Large intestine (tissue), 12 donors: ENCODE measurements at places on chromosomes 3 and 15. TPM values are rescaled to one million over a fixed set of nuclear protein-coding genes. Genes with fewer than 3 reads are reported as not detected.
A peak's percentile ranks its signal among the peaks of the same experiment; 100 is the strongest.

- H3K4me3 ChIP-seq: no peak overlapping the region
- no peaks in the 10 kb centered on the region for H3K36me3 ChIP-seq
- no peaks in the 10 kb centered on the region for H3K4me1 ChIP-seq
- DNase-seq: no peak
- H3K27me3 ChIP-seq: no peaks in the 10 kb centered on the region
Observed at GRCh38 chr3:159126261-159127020, 324.6 kb downstream of the MFSD1 start.

- no peak overlapping the region for H3K4me3 ChIP-seq
- no peaks in the 10 kb centered on the region for H3K36me3 ChIP-seq
- no peak for DNase-seq
- no peaks in the 10 kb centered on the region for H3K27me3 ChIP-seq
- H3K4me1 ChIP-seq: no peaks in the 10 kb centered on the region
- no peak overlapping the region for H3K27ac ChIP-seq
Observed at GRCh38 chr3:75001330-75001729, 386.9 kb upstream of the CNTN3 start.

DNA sequence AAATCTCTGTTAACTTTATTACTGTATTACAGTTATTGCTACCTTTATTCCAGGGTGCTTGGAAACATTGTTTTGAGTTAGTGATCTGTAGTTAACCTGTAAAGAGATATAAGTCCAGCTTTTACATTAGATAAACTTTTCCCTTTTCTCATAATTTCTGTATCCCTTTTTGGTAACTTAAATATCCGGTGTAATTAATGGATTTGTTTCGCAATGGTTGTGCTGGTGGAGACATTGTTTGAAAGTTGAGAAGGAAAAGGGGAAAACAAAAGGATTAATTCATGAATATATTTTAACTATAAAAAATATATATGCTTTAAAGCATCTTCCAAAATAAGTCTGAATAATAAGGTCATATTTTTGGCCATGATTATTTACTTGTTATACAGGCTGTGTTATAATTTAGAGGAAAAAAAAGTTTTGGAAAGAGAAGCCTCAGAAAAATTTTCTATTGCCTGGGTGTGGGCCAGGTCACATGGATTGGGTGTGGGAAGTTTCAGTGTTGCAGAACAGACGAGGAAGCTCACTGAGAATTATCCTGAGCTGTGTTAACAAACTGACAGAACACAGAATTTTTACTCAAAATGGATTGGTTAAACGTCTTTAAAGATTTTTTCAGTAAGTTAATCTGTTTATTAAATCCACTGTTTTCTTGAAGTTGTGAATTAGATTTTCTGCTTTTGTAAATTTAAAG is 27.7 kb upstream of the IL20RB start:
- peak overlapping the region; percentile 83 for H3K27ac ChIP-seq
- H3K36me3 ChIP-seq: peaks cover 9% of the 10 kb centered on the region
- H3K27me3 ChIP-seq: no peaks in the 10 kb centered on the region
- peak overlapping the region; percentile 15 for H3K4me3 ChIP-seq
- peaks cover 3% of the 10 kb centered on the region for H3K4me1 ChIP-seq

DNA sequence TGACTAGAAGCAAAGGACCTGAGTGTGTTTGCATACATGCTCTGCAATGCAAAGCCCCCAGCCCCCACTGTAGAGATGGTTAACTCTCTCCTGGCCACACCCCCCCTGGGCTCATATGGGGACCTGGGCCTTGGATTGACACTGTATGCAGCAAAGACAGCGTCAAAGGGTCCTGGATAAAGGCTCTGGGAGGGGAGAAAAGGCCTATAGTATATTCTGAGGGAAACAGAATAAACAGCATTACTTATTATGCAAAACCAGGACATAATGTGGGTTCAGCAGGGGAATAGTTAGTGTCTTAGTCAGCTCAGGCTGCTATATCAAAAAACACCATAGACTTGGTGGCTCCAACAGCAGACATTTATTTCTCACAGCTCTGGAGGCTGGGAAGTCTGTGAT is 158.7 kb downstream of the APBA2 start:
- no peak for DNase-seq
- H3K27me3 ChIP-seq: no peaks in the 10 kb centered on the region
- H3K36me3 ChIP-seq: no peaks in the 10 kb centered on the region
- H3K4me1 ChIP-seq: no peaks in the 10 kb centered on the region

DNA sequence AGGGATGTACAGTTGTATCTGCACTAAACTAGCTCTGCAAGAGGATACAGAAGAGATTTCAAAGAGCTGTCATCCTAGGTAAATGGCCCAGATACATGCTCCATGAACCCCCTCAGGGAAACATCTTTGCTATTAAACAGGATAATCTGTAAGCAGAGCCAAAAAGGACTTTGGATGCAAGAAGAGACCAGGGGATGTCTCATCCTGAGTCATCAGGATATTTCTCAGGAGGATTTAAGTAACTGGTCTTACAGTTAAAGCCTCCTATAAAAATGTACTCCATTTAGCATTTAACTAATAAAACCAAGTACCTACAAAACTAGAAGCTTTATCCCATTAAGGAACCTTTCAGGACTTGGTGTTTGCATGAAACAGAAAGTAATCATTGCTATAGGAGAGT is 48.2 kb upstream of the PHLDB2 start:
- peaks cover 4% of the 10 kb centered on the region for H3K4me1 ChIP-seq
- DNase-seq: no peak
- H3K4me3 ChIP-seq: no peak overlapping the region
- H3K36me3 ChIP-seq: no peaks in the 10 kb centered on the region

DNA sequence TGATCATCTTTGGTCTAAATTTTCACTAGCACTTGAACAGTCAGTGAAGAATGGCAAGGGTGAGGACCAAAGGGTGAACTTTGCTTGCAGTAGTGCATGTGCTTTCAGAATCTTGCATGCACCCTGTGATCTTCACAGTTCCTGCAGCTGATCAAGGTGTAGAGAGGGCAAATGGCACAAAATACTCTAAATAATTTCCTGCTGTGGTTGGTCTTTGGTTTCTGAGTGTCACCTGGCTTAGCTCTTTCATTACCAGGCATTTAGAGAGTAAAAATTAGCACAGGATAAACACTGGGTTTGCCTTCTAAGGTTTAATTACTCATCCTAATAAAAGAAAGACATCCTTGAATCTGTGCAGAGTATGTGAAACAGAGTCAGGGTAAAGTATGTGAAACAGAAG is 11.4 kb downstream of the TIPARP start:
- DNase-seq: peak; percentile 62
- no peaks in the 10 kb centered on the region for H3K27me3 ChIP-seq
- H3K27ac ChIP-seq: peak overlapping the region; percentile 22
- no peak overlapping the region for H3K4me3 ChIP-seq
- peaks cover 8% of the 10 kb centered on the region for H3K4me1 ChIP-seq
- H3K36me3 ChIP-seq: no peaks in the 10 kb centered on the region

DNA sequence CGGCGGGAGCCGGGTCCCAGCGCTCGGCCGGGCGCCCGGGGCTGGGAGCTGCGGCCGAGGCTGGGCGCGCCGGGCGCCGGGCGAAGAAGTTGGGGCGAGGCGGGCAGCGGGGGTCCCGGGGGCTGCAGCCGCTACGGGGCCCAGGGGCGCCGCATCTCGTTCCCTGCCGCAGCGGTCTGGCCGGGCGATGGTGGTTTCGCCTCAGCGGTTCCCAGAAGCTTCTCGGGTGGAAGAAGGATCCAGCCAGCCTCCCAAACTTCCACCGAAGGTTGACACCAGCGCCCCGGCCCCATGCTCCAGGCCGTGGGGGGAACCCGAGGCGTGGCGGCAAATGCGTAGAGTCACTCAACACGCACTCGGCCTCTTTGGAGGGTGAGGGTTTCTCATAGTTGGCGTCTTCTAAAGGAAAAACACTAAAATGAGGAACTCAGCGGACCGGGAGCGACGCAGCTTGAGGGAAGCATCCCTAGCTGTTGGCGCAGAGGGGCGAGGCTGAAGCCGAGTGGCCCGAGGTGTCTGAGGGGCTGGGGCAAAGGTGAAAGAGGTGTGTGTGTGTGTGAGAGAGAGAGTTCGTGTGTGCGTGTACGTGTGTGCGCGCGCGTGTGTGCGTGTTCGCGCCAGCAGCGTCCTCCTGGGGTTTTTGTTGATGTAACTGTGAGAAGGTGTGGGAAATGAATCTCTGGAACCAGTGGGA is 940 bp downstream of the BOC start:
- peak; percentile 32 for DNase-seq
- H3K27me3 ChIP-seq: peaks cover 58% of the 10 kb centered on the region
- H3K27ac ChIP-seq: peak overlapping the region; percentile 64
- H3K4me3 ChIP-seq: peak overlapping the region; percentile 62
- H3K4me1 ChIP-seq: no peaks in the 10 kb centered on the region
- H3K36me3 ChIP-seq: peaks cover 6% of the 10 kb centered on the region

- peak overlapping the region; percentile 48 for H3K4me3 ChIP-seq
- no peak for DNase-seq
- no peaks in the 10 kb centered on the region for H3K36me3 ChIP-seq
- no peaks in the 10 kb centered on the region for H3K27me3 ChIP-seq
Observed at GRCh38 chr3:141797819-141798447, 34.7 kb downstream of the GRK7 start.

- H3K27ac ChIP-seq: no peak overlapping the region
- no peaks in the 10 kb centered on the region for H3K27me3 ChIP-seq
- H3K4me3 ChIP-seq: no peak overlapping the region
- no peak for DNase-seq
Observed at GRCh38 chr3:188194332-188194731, 40.4 kb downstream of the LPP start.

DNA sequence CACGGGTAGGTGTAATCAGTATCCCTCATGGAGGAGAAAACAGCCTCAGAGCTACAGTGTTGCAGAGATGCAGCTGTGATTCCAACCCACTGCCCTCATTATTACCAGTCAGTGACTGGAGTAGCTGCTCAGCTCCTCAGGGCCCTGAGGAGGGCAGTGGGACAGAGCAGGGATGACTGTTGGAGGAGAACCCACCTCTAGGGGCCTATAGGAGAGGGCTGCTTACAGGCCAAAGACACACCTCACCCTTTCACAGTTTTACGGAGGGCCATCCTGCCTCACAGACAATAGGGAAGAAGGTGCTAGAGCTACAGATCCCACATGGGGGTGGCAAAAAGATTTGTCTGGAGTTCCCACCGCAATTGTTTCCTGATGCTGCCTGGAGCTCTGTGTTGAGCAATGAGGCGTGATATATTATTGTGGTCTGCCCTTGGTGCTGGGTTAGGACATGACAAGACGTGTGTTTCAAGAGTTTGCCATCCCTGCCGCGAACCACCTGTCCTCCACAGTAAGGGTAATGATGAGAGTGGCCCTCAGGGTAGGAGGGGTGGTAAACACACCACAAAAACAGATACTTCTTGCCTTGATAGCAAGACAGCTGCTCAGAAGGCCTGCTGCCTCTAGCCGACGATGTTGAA is 140.5 kb upstream of the TPM1 start:
- no peaks in the 10 kb centered on the region for H3K36me3 ChIP-seq
- no peak overlapping the region for H3K4me3 ChIP-seq
- no peak for DNase-seq
- no peaks in the 10 kb centered on the region for H3K27me3 ChIP-seq
- H3K27ac ChIP-seq: no peak overlapping the region
- H3K4me1 ChIP-seq: peaks cover 5% of the 10 kb centered on the region

- no peaks in the 10 kb centered on the region for H3K27me3 ChIP-seq
- no peak for DNase-seq
- no peaks in the 10 kb centered on the region for H3K36me3 ChIP-seq
- H3K4me1 ChIP-seq: peaks cover 6% of the 10 kb centered on the region
- no peak overlapping the region for H3K4me3 ChIP-seq
Observed at GRCh38 chr3:57155310-57155643, 9.9 kb downstream of the IL17RD start.

DNA sequence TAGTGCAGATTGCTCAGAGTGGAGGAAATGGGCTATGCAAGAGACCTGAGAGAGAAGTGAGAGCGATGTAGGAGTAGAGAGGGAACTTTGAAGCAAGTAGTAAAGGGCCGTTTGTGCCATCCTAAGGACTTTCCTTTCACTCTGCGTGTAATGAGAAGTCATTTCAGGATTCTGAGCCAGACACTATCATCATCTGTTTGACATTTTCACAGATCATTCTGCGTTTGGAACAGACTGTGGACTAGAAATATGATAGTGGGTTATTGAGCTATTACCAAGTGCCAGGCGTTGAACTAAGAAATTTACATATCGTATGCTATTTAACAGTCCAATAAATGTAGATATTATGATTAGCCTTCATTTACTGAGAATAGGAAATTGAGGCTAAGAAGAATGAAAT is 150.0 kb upstream of the ROBO2 start:
- H3K27ac ChIP-seq: no peak overlapping the region
- no peaks in the 10 kb centered on the region for H3K27me3 ChIP-seq
- H3K4me1 ChIP-seq: no peaks in the 10 kb centered on the region
- H3K4me3 ChIP-seq: no peak overlapping the region

DNA sequence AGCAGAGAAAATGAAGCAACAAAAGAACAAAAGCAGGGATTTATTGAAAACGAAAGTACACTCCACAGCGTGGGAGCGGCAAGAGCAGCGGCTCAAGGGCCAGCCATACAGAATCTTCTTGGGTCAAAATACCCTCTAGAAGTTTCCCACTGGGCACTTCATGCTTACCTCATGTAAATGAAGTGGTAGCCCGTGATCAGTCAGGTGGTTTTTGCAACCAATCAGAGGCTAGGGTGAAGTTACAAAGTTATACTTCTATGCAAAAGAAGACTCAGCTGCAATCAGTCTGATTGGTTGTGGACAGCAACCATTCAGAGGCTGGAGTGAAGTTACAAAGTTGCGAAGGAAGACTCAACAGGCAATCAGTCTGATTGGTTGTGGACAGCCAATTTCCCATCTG is 37.8 kb upstream of the TRH start:
- H3K27ac ChIP-seq: no peak overlapping the region
- H3K4me3 ChIP-seq: no peak overlapping the region
- H3K36me3 ChIP-seq: no peaks in the 10 kb centered on the region
- no peaks in the 10 kb centered on the region for H3K4me1 ChIP-seq
- no peak for DNase-seq

- no peak overlapping the region for H3K4me3 ChIP-seq
- no peak for DNase-seq
- H3K4me1 ChIP-seq: peaks cover 6% of the 10 kb centered on the region
Observed at GRCh38 chr15:58509556-58509955, 77.8 kb downstream of the LIPC start.

DNA sequence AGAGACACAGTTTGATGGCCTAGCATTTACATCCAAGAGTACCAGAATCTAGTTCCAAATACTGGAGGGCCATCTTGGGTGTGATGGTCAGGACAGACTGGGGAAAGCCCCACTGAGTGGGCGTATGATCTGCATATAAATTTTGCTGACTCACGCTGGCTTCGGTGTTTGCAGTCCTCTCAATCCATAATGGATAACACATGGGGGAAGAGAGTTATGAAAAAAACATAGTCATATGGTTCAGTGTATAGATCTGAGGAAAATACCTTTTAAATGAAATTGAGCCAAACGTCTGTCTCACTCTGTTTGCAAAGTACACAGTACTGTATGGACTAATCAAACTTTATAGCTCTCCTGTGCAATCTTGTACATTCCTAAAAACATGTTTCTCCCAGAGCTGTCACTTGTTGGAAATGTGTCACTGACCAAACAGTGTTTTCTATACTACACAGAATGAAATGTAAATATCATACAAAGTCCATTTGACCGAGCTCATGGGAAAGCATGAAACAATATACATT is 125.3 kb upstream of the THBS1 start:
- no peaks in the 10 kb centered on the region for H3K36me3 ChIP-seq
- H3K4me1 ChIP-seq: peaks cover 2% of the 10 kb centered on the region
- no peak overlapping the region for H3K27ac ChIP-seq
- no peaks in the 10 kb centered on the region for H3K27me3 ChIP-seq
- DNase-seq: peak; percentile 37

- DNase-seq: peak; percentile 62
- peaks cover 8% of the 10 kb centered on the region for H3K27me3 ChIP-seq
- peaks cover 10% of the 10 kb centered on the region for H3K36me3 ChIP-seq
Observed at GRCh38 chr3:170038434-170039110, 777 bp downstream of the GPR160 start.

SST gene
- polyA plus RNA-seq: 461 TPM

CLDN18 gene
- polyA plus RNA-seq: 4.1 TPM

CDHR4 gene
- polyA plus RNA-seq: 0.10 TPM

INKA1 gene
- 4.6 TPM for polyA plus RNA-seq

RASL12 gene
- 3.6 TPM for polyA plus RNA-seq

ABHD5 gene
- 47.5 TPM for polyA plus RNA-seq

QARS1 gene
- polyA plus RNA-seq: 291 TPM

CYP19A1 gene
- 8.3 TPM for polyA plus RNA-seq
